Kidney glomerular epithelial cell (primary cell): ENCODE measurements at places on chromosomes 12 and 14.
A peak's percentile ranks its signal among the peaks of the same experiment; 100 is the strongest.

DNA sequence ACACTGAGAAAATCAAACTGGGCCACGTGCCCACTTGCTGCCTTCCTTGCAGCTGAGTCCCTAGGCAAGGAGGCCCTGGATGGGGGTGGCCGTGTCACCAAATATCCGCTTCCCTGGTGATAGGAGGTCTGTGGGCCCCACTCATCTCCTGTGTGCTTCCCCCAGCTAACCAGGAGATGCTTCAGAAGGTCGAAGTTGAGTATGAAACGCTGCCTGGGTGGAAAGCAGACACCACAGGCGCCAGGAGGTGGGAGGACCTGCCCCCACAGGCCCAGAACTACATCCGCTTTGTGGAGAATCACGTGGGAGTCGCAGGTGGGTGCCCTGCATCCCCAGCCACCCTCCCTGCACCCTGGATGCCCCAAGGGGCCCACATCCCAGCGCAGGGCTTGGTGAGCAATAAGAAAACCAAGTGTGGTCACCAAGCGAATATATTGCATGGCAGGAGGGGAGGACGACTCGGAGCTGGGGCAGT lies 6.8 kb upstream of the SIVA1 start:
- no peak for DNase-seq

- no peak for DNase-seq
Observed at GRCh38 chr12:89231686-89232085, 120.6 kb downstream of the DUSP6 start.

GRCh38 chr14:97382616-97383226 lies 585.5 kb downstream of the VRK1 start:
- DNase-seq = no peak

- peak; percentile 35 for DNase-seq
Observed at GRCh38 chr14:30573226-30573814, 14.4 kb downstream of the G2E3 start.

DNA sequence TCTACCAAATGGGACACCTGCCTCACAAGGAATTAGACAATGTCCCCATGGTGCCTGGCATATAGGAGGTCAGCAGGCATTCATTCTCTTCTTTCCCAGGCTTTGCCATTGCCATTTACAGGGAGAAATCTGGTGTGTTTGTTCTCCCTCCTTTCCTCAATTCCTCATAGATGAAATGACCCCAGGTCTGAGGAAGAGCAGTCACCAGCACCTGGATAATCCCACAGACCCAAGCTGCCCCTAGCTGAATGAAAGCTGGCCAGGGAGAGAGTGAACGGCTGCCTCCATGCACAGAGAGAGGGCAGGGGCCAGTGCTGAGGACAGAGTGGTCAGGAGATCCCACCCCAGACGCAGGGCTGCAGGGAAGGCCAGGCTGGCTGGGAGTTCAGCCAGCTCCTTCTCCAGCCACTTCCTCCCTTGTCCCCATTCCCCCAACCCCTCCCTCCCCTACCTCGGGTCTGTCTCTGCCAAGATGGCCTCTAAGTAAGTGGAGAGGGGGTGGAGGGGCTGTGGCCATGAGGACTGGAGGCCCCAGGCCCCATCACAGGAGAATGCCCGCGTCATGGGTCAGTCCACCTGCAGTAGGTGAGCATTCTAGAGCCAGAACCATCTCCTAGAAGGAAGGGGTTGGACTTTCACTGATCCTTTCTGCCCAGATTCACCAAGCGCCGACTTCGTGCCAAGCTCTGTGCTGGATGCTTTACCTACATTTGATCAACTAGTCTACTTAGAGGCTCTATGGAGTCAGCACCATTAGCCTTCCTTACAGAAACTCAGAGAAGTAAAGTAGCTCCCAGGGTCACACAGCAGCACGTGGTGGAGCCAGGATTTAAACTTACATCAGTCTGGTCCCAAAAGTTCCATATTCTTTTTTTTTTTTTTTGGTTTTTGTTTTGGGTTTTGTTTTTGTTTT lies 2.0 kb upstream of the KRT4 start:
- no peak for DNase-seq

DNA sequence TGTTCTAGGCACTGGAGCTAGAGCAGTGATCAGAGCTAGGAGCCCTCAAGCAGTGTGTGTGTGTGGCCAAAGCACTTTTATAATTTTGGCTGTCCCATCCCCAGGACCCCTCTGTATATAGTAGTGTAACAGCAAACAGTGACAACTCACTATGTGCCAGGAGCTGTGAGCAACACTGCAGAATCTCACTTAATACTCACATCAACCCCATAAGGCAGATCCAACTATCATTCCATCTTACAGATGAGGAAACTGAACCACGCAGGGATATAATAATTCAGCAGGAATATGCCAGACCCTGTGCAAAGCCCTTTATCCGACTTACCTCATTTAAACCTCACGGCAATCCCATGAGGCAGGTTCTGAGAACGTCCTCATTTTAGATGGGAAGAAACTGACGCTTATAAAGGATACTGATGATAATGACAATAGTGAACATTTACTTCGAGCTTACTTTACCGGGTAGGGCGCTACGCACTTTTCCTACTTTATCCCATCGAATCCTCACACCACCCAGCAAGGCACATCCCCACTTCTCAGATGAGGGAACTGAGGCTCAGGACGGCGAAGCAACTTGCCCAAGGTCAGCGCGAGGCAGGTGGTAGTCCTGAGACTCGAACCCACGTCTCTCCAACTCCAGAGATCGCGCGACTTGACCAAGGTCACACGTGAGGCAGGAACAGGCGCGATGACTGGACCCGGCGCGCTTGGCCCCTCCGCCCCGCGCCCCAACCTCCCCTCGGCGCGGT lies 687 bp downstream of the RAB35 start:
- DNase-seq = no peak

GRCh38 chr12:50686976-50687375 lies 76.9 kb upstream of the ATF1 start:
- no peak for DNase-seq

- DNase-seq = no peak
Observed at GRCh38 chr14:94907626-94908261, 137.8 kb upstream of the GSC start.

GRCh38 chr14:38556252-38556651 lies 300.4 kb upstream of the CLEC14A start:
- no peak for DNase-seq

DNA sequence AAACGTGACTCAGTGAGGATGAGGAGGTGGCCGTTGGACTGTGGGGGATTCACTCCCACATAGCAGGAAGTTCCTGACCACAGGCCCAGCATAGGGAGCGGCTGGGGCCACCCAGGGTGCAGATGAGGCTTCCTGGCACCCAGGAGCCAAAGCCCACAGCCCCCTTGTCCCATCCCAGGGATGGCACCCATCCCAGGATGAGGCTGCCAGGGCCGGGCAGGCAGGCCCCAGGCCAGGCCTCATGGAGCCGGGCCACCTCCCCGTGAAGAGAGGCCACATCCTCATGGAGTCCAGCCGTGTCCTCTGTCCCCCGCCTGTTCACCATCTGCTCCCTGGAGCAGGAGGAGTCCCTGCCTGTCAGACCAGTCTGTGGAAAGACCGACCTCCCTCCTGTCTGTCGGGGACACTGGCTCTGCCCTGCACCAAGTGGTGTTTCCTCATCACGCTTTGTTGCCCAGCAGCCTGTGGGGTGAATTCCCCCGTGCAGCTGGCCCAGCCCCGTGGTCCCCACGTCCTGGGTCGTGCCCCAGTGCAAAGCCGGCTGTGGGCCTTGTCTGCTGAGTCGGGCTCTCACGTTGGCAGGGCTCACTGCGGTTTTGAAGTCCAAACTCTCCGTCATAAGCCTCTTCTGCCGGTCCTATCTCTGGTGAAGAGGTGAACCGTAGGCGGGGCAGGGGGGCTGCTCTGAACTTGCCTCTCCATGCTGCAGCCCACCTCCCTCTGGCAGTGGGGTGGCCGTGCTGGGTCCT lies 24.5 kb downstream of the MMP17 start:
- DNase-seq = no peak

DNA sequence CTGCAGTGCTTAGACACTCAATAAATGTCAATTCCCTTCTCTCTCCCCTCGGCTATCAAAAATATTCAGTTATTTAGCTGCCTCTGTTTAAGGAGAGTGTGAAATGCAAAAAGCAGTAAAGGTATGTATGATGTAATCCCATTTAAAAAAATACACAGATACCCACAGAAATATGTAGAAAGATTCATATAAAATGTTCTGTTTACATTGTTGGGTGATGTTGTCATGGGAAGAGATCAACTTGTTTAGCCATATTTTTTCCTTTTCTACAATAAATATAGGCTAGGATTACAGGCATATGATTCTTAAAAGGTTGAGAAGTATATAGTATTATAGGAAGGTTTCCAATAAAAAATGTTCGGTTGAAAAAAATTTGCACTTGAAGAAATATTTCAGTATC lies 7.8 kb downstream of the PPP2R3C start:
- DNase-seq = no peak

- no peak for DNase-seq
Observed at GRCh38 chr12:1579651-1580435, 14.5 kb downstream of the FBXL14 start.

DNA sequence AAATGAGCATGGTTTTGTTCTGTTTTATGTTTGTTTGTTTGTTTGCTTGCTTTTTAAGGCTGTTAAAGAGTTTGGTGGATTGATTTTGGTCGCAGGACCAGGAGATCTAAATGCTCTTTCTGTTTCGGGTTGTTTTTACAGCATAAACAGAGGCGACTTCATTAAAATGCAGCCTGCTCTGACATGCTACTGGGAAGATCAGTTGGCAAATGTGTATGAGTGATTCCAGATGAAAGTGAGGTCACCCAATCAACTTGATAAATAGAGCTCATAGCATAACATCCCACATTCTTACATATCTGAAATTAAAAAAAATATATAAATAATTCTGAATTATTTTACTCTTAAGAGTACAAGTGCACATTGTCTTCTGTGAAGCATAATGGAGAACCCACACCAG lies 947.7 kb downstream of the GALC start:
- DNase-seq = no peak

DNA sequence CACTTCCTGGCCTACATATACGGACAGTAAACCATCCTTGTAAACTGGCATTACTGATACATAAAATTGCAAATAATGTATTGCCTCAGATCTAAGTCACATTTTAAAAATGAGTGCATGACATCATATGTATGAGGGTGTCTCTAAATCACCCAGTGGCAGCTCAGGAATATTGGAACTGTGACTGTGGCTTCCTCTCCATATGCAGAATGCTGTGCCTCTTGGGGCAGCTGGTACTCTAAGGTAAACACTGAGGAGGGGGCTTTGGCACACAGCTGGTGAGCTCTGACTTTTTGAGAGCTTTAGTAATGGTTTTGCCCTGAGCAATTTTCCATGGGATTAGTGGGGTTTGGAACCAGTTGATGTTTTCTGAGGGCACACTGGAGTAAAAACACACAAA lies 263.7 kb downstream of the BMP4 start:
- no peak for DNase-seq

GRCh38 chr12:101782273-101782731 lies 43.0 kb upstream of the SYCP3 start:
- DNase-seq = no peak

DNA sequence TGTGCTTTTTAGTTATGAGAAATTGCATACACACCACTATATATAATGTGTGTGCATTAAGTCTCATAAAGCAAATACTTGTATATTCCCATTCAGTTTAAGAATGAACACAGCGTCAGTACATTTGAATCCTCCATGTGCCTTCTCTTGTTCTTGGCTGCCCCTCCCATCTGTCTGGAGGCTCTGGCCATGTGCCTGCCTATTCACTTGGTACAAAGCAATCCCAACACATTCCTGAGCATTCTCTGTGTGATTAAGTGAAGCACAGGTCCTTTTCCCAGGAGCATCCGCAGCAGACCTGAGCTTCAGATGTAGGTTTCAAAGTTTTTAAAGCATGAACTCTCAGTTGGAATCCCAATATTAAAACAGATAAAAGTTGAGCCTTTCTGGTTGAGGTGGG lies 58.7 kb downstream of the POLR3B start:
- peak; percentile 83 for DNase-seq

DNA sequence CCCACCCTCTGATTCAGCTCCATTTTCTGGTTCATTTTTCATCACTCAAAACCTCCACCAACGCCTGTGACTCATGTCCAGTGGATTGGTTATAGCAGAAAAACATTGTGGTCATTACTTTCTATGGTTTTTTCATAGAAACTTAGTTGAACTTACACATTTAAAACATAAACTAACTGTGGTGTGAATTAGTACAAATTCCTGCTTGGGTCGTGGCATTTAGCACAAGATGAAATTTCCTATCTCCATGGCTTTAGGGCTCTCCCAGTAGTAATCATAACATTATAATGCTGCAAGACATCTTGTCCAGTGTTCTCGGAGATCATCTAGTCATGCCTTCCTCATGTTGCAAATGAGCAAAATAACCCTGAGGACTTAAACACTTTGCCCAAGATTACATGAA lies 7.1 kb downstream of the RNASE7 start:
- no peak for DNase-seq

- no peak for DNase-seq
Observed at GRCh38 chr12:53931844-53932581, 6.6 kb upstream of the HOXC13 start.

DNA sequence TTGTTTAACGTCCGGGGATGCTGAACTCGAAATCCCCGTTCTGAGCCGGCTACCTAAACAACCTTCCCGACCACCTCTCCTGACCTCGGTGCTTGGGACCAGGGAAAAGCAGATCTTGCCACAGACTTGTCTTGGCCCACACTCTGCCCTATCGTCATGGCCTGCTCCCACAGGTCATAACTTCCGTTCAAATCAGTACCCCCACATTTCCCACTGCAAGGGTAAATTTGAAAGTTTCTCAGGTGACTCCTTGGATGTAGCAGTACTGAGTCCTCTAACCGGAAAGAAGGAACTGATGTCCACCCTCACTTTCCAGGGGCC lies 612 bp upstream of the RBM23 start:
- no peak for DNase-seq

DNA sequence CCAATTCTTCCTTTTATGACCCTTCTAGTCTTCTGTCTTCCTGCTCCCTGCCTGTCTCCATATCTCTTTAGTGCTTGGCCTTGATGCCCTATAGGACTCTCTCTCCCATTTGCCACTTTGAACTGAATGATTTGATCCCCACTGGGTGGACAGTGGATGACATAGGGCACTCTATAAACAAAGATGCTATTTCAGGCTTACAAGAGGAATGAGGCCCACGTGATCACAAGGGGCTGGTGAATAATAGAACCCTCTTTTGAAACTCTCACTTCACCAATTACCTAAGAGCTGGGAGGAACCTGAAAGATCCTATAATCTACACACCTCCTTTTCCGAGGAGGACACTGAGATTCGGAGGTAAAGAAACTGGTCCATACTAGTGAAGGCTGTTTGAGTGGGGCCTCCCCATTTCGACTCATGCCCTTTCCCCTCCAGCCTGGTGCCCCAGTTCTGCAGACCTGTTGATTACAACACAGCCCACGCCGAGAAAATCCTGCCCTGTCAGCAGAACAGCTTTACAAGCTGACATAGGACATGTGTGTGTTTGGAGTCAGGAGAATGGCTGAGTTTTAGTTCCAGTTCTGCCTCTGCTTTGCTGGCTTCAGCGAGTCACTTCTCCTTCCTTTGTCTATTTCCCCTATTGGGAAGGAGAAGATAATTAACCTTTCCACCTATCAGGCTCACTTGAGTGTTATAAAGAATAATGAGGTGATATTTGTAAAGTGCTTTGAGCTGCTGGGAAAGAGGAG lies 400.3 kb downstream of the ZFP36L1 start:
- no peak for DNase-seq

GRCh38 chr12:116320791-116321217 lies 43.3 kb upstream of the MED13L start:
- no peak for DNase-seq

GRCh38 chr12:71865166-71865713 lies 25.7 kb downstream of the TBC1D15 start:
- DNase-seq = peak; percentile 40

- DNase-seq = no peak
Observed at GRCh38 chr12:75805905-75806304, 225.7 kb downstream of the PHLDA1 start.

- no peak for DNase-seq
Observed at GRCh38 chr12:50411051-50411660, 10.5 kb downstream of the LARP4 start.
